Daoy (cell line): ENCODE measurements at places on chromosomes 4 and X. TPM values are rescaled to one million over a fixed set of nuclear protein-coding genes. Genes with fewer than 3 reads are reported as not detected.

DNA sequence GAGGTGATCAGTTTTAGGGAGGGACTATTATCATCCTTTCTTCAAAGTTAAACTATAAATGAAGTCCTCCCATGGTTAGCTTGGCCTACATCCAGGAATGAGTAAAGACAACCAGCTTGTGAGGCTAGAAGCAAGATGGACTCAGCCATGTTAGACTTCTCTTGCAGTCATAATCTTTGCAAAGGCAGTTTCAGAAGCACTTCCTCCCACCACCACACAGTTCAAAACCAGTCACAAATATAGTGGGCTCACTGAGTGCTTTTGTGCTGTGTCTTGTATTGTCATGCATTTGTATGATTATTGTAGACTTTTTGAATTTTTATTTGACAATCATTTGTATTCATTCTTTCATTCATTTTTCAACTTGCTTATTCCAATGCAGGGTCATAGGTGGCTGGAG is 204.5 kb downstream of the ZNF674 start:
- no peak for DNase-seq

DNA sequence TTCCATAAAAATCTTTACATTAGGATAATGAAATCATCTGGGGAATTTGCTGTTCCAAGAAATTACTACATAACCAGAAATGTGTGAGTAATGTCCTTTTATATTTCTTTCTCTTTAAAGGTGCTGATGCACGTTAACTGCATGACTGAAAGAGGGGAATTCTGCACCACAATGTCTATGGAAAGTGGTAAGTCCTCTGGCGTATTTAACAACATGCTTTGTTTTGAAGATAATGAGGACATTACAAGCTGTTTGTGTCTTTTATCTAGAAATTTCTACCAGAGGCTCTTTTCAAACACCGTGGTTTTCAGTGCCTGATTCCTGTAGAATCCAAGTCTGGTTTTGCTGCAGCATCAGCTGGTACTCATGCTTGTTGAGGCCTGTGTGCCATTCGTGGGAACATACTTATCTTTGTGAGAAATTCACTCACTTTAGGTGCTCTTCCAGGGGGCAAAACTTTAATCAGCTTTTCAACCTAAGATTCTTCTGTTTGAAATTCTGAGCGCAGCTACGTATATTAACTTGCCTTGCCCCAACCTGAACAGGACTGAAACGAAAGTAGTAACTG is 257.2 kb downstream of the PDHA2 start:
- no peak for DNase-seq

DNA sequence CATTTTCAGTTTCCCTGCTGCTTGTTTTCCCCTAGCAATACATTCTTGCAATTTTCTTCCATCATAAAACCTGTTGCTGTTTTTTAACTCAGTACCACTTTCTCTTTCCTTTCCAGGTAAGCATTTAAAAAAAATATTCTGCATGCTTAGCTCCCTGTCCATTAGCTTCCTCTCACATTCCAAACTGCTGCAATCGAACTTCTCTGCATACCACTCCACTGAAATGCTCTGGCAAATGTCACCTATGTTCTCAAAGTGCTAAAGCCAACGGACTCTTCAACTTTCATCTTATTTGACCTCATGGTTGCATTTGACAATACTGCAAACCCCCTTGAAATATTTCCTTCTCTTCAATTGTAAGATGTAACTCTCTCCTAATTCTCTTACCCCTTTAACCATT is 192.7 kb downstream of the ANAPC10 start:
- no peak for DNase-seq

GRCh38 chrX:42188730-42189129 is 265.4 kb upstream of the CASK start:
- DNase-seq: no peak

- no peak for DNase-seq
Measured at GRCh38 chr4:3249711-3250437, 915 bp downstream of the MSANTD1 start.

- no peak for DNase-seq
Measured at GRCh38 chrX:71998836-71999509, 88.3 kb downstream of the NHSL2 start.

- DNase-seq: peak; percentile 76
Measured at GRCh38 chrX:49627086-49627777, 28.4 kb downstream of the GAGE1 start.

DNA sequence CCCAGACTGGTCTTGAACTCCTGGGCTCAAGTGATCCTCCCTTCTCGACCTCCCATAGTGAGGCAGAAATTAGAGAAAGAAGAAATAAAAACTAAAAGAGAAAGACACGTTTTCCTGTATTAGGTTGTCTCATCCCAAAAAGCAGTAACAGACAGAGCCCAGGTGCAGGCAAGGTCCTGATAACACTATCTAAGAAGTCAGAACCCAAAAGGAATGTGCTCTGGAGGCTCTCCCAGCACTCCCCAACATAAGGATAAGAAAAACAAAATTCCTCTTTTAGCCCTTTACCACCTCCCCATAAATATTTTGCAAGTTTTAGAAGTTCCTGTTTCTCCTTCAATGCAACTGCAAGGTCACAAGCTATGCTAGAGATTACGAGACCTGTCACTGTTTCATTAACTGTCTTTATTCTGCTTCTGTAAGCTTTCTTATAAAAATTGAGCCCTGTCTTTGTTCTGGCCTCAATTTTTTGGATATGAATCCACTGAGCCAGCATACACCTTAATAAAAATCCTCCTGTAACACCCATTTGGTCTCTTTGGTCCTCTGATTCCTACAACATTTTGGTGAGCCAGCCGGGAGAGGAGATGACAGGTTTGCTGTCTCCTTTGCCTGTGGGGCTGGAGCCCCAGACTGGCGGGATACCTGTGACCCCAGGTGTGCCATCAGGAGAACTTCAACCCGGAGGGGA is 25.9 kb downstream of the LIAS start:
- no peak for DNase-seq

- no peak for DNase-seq
Measured at GRCh38 chr4:4420421-4420820, 33.5 kb downstream of the NSG1 start.

GRCh38 chr4:25330905-25331808 is 18.6 kb downstream of the ZCCHC4 start:
- no peak for DNase-seq

DNA sequence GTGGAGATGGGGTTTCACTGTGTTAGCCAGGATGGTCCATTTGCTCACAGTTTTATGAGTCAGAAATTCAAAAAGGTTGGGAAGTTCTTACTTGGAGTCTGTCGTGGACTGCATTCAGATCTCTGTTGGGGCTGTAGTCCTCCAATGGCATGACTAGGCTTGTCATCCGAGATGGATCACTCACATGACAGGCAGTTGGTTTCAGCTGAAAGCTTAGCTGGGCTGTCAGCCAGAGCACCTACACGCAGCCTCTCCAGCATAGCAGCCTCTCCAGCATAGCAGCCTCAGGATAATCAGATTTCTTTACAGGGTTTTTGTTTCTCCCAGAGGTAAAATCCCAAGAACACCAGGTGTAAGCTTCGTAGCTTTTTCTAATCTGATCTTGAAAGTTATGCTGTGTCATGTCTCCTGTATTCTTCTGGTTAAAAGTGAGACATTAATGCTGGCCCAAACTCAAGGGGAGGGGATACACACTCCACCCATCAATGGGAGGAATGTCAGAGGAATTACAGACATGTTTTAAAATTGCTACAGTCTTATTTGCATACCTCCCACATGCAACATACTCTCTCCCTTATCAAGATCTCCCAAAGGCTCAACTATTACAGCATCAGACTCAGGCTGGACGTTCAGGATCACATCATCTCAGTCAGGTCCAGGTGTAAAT is 31.6 kb upstream of the SOD3 start:
- DNase-seq: peak; percentile 51

DNA sequence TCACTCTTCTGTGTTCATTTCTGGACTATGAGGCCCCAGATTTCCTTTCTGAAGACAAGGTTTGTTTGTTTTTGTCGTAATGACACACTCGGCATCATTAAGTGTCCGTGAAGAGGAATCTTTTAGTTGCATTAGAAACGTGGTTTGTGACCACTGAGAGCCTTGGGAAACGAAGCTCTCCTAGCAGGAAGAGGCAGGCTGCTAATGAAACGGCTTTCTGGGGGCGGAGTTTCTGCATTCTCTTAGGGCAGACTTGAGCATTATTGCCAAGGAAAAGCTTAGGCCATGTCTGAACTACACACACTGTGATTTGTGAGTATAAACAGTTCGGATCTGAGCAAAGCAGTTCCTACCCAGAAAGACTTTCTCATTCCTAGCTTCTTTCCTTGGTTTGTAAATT is 64.0 kb downstream of the SOX3 start:
- DNase-seq: peak; percentile 4

DNA sequence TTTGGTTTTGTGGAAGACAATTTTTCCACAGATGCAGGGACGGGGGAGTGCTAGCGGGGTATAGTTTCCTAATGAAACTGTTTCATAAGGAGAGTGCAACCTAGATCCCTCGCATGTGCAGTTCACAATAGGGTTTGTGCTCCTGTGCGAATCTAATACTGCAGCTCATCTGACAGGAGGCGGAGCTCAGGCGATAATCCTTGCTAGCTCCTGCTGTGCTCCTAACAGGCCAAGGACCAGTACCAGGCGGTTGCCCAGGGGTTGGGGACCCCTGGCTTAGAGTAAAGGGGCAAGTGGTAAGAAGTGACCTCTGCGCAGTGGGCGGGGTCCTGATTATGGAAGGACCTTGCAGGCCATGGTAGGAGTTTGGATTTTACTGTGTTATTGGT is 3.8 kb downstream of the SCML1 start:
- no peak for DNase-seq

- DNase-seq: no peak
Measured at GRCh38 chrX:28693101-28693500, 105.9 kb downstream of the IL1RAPL1 start.

DNA sequence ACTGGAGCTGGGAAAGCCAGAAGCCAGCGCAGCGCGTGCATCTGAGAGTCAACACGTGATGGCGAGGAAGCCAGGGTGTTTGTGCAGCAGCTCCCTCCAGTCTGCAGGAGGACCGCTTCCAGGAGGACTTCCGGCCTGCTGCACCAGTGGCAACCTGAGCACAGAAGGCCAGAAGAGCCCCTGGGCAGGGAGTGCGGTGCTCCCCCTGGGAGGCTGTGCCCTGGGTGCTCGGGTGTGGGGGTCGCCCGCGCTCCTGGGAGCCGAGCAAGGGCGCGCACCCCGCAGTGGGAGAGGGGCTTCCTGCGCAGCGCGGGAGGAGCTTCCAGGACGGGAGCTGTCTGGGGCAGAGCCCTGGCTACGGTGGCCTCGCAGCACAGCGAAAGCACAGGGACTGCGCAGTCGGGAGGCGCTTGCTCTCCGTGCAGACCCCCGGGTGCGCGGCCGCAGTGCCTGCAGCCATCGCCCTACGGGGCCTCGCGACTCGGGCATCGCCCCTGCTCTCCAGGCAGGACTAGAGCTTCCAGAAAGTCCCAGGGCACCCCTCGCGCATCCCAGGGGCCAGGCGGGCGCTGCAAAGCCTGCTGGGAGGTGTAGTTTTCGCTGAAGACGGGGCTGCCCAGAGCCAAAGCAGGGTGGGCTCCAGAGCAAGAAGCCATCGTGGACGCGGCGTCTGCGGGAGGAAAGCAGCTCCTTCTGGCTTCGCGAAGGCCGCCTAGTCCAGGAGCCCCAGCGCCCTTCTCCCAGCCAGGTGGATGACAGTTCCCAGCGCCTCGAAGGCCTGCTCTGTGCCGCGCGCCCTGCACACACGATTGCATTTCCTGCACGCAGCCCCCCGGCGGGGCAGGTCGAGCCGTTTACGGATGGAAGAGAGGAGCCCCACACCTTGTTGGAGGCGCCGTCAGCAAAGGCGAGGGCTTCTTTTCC is 24.1 kb upstream of the WFS1 start:
- DNase-seq: peak; percentile 27

- DNase-seq: peak; percentile 21
Measured at GRCh38 chr4:181030961-181031360, 1212.2 kb upstream of the TENM3 start.

GRCh38 chrX:43349363-43349762 is 306.7 kb upstream of the MAOA start:
- peak; percentile 6 for DNase-seq

DNA sequence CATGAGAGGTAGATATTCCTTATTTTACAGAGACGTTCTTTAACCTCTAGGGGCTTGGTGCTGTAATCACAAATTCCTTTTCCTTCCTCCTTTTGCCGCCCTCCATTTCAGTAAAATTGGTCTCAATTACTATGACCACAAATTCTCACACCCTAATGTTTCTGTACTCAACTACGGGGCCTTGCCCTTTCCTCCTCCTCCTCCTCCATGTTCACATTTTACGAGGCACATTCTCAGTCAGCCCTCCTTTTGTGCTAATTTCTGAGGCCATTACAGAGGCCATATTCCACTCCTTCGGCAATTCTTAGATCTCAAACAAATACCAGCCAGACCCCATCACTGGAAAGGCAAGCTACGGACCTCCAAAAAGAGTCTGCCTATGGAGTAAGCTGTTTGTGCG is 92.1 kb downstream of the SH3KBP1 start:
- no peak for DNase-seq

Gene KCNIP4
- not detected in 2 replicates for total RNA-seq

Gene PUDP
- 6.8 and 11.9 TPM in 2 replicates for total RNA-seq
